BJ (cell line): ENCODE measurements at places on chromosomes 3 and 15.

DNA sequence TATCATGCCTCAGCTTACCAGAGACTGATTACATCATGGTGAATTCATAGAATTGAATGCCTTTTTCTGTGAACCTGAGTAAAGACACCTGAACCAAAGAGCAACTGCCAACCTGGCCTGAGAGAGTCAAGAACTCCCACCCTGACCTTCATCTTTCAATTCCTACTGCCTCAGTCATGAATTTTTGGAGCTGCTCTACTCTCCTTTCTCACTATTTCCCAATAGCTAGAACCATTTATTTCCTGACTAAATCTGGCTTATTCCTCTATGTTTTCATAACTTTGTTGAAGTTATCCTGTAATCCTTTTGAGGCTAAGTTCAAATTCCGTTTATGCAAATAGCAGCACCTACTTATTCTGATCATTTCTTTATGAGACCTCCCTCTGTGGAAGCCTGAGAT is 712.4 kb upstream of the UBE2E2 start:
- no peak for DNase-seq

DNA sequence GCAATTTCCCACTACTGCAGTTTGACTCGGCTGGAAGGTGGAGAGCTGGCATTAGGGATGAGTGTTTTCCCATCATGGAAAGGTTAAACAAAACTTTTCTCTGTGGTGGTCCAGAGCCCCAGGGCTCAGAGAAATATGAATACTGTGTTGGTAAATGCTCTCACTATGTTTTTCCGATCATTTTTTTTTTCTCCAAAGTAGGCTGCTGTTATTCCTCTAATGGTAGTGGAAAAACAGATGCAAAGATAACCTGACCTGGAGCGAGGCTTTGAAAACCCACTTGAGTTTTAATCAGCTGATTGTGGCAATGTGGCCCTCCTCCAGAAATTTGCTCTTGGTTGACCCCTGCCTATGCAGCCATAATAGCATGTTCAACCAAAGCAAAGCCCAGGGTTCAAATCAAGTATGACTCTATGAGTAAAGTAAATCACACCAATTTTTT is 320.8 kb upstream of the CTNNB1 start:
- no peak for DNase-seq

DNA sequence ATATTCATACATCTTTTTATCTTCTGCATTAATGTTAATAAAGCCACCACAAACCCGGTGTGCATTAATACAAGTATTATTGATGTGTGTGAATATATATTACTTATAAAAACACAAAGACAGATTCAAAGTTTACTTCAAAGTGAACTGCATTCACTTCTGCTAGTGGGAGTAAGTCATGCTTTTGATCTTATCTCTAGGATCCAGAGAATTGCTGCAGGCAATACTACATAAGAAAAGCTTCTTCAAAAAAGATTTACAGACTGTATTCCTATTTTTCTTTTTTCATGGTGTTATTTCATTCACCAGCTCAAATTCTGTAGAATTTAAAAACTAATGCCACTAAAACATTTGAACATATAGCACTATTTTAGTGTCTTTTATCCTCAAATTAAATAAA is 87.5 kb upstream of the CBLB start:
- DNase-seq: no peak

DNA sequence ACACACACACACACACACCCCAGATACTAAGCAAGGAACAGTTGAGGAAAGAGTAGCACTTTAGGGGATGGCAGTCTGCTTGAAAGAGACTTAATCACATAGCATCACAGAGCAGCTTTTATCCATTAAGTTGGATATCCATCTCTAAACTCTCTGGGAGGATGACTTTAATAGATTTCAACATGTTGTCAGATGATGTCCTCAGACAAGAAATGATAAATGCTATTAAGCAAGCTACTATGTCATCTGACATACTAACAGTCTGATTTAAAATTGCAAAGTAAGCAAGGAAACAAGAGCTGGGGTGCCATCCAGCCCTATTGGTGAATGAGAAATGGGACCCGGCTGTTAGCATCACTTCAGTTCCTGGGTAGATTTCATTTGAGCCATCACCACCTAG is 136.9 kb downstream of the PLCL2 start:
- DNase-seq: no peak

- DNase-seq: no peak
Observed at GRCh38 chr3:46674031-46674845, 19.2 kb downstream of the ALS2CL start.

DNA sequence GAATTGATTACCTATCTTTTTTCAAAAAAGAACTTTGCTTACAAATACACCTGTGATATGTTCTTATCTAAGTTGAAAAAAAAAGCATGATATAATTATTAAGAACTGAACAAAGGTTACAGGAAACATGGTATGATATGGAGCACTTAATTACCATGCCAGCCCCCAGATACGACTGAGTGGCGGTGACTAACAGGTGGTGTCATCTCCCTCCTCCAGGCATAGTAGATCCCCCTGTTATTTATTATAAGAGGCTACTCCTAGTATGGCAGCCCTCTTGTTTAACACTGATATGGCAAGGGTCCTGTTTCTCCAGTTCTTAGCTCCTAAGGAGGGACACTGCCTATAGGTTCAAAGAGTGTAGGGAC is 31.0 kb upstream of the TM4SF4 start:
- DNase-seq: no peak

DNA sequence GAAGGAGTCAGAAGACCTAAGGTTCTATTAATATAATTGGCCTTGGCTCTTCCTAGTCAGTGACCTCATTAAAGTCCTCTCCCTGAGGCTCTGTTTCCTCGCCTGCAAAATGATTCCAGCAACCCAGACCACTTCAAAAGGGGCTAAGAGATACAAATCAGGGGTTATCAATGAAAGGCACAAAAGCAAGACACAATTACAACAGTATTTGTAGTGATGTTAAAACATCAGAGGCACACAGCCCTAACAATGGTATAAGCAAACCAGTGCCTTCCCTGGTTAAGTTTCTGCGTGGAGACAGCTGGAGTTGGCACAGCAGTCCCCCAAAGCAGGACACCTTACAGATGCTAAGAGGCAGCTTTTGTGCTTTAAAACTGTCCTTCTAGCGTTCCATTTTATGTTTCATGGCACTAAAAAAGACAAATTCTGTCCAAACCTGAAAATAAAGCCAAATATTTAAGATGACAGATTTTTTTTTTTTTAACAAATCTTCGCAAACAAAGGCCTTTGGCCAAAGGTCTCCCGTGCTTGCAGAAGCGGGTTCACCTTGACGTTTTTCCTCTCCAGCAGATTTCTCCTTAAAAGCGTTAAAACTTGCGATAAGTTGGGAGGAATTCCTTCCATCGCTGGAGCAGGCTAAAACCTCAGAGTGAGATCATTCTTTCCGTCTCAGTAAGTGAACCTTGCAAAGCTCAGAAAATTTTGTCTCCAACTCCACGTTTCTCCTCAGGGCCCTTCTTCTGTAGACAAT is 999 bp downstream of the ZNF280D start:
- DNase-seq: peak; percentile 17

DNA sequence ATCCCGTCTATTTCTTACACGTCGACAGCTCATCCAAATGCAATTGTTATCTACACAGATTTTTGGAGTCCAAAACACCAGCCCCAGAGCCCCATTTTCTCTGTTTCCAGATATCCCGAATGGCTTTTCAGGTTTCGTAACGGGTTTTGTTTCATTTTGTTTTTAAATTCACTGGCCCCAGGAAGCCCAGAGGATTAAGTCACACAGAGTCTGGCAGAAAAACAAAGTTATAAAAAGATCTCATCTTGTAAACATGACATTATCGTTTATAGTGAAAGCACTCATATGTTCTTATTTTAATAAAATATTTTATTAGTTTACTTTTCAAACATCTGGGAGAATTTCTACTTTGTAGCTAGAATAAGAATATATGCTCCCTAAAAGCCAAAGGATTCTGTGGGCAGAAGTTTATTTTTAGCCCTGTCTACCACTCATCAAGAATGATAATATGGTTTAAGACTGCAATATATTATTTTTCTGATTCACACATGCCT is 149.3 kb upstream of the SLC2A2 start:
- DNase-seq: peak; percentile 49

DNA sequence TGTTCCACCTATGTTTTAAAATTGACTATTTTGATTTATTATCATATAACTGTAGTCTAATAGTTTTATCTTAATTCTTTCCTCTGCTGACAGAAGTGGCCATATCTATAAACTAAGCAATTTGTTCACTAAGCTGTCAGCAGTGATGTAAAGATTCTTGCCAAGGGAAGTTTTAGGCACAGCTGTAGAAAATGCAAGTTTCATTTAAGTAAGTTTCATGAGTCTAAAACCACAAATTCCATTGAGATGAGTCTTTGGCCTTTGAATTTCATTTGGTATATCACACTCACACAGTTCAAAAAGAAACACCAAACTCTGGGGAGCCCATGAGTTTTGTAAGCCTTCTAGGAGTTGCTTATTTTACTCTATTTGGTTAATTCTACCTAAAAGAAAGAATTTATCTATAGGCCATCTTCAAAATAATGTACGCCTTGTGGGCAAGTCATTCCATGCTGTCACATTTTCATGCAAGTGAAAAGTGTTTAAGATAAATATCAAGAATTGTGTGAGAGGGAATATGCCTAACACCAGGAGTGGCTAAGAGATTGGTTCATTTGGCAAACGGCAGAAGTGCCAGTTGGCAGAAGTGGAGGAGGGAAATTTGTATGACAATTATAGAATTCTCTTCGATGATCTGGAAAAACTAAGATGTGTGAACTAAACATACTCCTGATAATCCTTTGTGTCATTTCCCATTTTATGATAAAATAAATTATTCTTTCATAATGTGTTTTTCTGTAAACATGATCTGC is 292.9 kb downstream of the ZIC4 start:
- peak; percentile 73 for DNase-seq
